ENCODE measurements at places on chromosomes 1 and 21.

DNA sequence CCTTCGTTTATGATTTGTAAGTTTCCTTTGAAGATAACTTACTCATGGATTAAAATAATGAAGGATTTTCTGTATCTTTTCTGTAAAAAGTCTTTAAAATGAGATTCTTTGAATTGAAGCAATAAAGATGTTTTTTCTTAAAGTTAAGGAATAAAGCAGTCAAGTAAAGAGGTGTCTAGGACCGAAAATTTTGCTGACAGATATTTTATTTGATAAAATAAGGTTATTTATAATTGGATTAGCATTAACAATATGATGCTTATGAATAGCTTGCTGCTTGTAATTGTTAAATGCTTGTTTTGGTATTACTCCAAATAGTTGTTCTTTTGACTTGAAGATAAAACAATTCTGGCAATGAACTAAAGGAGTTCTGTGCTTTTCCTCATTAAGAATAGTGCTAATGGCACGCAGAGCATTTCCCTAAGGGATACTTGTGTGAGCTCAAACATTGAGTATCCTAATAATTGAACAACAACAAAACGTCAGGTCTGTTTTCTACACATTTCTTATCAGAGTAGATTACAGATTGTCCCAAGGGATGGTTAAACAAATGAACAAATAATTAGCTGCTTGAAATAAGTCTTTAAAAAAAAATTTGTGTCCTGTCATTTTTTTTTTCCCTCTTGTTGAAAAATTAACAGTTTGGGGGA lies 16.6 kb downstream of the TSNAX start:
- DNase-seq = no peak

GRCh38 chr1:176694713-176695112 lies 231.7 kb downstream of the PAPPA2 start:
- DNase-seq = no peak

DNA sequence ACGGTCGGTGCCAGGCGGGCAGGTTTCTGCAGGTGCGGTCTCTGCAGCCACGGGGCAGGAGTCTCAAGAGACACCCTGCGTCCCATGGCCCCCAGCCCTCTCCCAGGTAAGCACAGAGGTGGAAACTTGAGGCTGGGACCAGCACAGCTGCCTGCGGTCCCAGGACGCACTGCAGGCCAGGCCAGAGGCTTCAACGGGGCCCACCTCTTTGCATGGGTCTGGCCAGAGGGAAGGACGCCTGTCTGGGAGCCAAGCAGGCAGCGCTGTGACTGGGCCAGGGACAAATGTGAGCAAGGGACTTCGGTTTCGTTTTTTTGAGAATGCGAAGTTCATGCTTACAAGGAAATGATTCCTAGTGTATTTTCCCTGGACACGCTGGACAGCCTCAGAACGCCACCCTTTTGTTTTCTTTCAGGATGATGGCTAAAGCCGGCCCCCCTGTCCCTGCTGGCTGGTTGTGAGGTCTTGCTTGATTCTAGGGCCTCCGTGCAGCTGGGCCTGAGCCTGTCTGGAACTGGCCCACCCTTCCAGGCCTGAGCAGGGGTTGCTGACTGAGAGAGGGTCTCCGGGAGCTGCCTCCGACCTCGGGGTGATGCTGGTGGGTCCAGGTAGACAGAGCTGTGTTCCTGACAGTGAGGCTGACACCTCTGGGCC lies 38.3 kb downstream of the MORN1 start:
- DNase-seq = no peak

DNA sequence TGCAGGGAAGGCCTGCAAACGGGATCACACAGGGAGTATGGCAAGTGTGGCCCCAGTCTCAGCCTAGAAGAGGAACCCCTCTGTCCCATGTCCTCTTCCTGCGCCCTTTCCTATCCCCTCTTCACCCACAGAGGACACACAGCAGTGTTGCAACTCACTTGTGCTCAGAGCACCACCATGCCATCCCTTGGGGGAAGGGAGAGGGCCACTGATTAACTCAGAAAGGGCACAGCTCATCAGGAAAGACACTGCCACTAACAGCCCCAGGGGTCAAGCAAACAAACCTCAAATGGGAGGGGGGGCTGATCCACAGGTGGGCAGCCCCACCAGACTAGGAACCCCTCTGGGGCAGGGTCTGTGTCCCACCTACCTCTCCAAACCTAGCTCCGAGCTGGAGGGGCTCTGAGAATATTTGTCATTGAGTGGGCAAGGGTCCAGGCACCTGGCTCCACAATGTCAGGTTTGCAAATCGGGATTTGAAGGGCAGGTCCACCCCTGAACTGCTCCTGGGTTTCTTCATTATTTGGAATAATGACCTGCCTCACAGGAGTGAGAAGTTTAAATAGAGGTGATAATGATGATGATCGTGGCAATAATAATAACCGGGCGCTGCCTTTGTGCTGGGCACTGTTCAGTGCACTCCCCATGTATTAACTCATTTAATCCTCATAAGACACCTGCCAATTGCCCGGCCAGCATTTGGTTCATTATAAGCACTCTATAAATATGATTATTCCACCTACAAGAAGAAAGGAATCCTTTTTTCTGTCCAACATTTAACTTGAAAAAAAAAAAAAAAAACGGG lies 1.0 kb downstream of the ALDH4A1 start:
- no peak for DNase-seq

DNA sequence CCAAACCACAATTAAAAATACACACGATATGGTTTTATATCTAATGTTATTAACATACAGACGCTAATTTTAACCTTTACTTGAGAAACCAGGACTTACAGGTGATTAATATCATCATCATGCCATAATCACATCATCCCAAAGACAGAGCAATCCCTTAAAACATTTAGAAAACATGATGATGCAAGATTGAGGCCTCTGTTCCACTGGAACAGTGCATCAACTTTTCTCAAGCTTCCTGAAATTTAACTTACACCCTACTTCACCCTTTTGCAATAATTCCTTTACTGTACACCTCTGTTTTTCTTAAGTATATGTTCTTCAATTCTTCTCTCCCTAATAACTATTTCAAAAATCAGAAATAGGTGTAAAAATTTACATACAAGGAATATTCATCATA lies 38.1 kb downstream of the KDM5B start:
- no peak for DNase-seq

GRCh38 chr1:43348809-43349593 lies 9.8 kb upstream of the CDC20 start:
- peak; percentile 97 for DNase-seq

- peak; percentile 13 for DNase-seq
Observed at GRCh38 chr1:88655685-88656299, 28.3 kb upstream of the PKN2 start.

GRCh38 chr1:152786077-152786476 lies at the start of gene LCE1E:
Gene LCE1E (plus strand): TSS chr1:152786257. CDS start chr1:152787300, 1,043 bp downstream.
- peak; percentile 39 for DNase-seq

DNA sequence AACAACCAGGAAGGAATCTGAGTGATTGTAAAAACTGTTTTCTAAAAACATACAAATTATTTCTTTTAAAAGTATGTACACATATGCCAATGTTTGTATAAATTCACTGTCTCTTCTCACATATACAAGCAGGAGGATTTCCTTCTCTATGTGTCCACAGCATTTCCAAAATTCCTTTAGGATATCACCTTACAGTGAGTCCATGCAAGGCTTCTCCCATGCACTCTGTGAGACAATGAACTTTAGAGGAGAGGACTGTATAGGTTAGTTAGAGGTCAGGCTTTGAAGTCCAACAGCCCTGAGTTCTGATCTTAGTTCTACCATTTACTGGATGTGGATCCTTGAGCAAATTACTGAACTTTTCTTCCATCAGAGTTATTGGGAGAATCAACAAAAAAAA lies 34.1 kb upstream of the USH2A start:
- no peak for DNase-seq

DNA sequence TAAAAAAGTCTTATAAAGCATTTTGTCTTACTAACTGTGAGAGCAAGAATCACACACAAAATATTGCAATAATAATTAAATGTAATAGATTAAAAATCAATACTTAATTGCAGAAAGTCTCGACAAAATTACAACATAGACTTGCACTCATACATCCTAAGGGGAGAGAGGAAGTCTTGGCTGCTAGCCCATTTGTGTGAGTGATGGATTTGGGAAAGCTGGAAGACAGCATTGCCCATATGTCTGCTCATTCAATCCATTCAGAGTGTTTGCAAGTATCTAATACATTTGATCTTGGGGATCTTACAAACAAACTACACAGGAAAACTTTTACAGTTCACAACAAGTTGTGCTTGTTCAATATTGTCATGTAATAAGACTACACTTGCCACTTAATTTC lies 140.5 kb downstream of the COL11A1 start:
- peak; percentile 25 for DNase-seq

GRCh38 chr1:39753132-39754025 lies 14.7 kb downstream of the PPIE start:
- DNase-seq = no peak

DNA sequence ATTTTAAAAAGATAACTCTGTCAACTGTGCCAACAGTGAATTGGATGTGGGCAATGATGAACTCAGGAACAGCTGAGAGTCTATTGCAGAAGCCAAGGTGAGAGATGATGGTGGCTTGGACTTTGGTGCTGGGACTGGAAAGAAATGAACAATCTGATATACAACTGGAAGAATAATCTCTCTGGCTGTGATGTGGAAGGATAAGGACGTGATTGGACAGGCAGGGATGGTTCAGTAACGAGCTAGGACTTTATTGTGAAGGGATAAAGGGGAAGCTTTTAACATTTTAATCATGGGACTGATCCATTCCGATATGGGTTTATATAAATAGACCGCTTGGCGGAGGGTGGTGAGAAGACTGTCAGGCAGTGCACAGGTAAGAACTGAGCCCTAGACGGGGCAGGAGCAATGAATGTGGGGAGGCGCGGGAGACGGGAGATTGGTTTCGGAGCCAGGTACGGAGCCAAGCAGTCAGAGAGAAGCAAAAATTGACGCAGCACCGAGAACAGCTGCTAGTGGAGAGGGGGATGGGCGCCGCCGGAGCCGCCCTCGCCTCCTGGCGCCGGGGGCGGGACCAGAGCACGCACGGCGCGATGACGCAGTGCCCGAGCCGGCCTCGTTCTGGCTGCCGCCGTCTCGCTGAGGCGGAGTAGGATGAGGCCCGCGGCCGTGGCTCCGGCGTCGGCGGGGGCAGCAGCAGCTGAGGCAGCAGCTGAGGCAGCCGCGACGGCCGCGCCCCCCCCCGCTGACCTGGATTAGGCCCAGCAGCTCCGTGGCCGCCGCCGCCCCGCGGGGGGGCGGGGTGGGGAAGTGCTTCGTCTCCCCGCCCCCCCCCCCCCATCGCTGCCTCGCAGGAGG lies at the start of gene RNF11:
TSS of gene RNF11 (plus strand) at position 601 of the 858 bp plus-strand sequence. CDS start 484 bp downstream, outside the sequence.
- peak; percentile 97 for DNase-seq

DNA sequence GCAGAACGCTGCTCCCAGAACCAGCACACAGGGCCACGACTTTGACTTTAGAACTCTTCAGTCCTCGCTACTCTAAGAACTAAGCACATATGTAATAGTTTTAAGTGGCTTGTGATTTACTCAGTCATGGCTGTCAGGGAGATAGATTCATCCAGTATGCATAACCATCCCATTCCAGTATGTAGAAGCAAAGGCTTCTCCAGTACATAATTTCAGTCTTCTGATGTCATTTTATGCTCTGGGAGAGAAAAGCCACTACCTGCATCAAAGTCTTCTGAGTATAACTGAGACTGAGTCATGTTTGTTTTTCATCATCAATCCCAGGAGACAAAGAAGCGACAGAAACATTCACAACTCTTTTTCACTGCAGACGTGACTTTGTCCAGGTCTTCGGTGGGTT lies 885.7 kb downstream of the PLA2G4A start:
- no peak for DNase-seq

GRCh38 chr1:245116131-245116530 lies 38.7 kb upstream of the KIF26B start:
- no peak for DNase-seq

GRCh38 chr1:85122169-85122568 lies 73.9 kb upstream of the MCOLN3 start:
- DNase-seq = no peak

DNA sequence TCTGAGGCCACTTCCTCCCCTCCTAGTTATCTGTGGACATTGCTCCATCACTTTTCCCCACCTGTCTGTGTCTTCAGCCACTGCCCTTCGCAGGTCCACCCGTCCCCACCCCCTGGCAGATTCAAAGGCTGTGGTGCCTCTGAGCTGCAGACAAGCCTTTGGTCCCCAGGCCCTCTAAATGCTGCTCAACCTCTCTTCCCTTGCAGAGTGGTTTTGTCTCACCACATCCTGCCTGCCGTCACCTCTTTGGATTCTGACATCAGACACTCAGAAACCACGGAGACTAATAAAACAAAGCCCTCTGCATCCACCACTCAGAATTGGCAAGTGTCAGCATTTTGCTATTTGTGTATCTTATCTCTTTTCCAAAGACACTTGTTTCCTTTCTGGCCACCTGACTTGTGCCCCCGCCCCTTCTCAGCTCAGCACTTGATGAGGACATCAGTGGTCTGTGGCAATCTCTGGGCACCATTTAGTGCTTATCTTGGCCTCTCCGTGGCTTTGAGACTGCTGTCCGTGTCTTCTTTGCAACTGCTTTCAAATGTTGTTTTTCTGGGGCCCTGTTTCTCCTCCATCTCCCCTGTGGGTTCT lies 7.7 kb downstream of the CNIH3 start:
- no peak for DNase-seq

DNA sequence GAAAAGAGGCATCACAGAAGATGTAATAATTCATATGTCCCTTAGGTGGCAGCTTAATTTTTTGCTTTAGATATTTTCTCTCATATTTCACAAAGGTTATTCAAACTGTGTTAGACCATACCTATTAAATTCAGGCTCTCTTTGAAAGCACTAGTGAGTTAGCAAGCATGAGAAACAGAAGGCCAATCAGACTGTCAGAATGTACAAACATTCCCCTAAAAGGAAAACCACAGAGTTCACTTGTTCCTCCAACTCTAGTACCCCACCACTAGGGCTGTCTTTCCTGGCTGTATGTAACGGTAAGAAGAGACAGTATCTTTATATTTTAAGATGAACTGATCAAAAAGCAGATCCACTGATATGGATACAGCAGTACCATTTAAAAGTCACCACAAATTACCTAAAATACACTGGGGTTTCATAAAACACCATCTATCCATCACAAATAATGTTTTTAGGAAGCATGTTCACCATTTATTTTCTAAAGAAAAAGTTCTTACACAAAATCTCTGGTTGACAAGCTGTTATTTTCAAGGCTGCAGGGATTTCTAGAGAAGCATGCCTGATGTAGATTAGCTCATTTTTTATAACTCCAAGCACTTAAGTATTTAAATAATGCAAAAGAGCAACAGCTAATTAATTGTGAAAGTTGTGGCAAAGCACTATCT lies 1.8 kb downstream of the ARPC5 start:
- DNase-seq = peak; percentile 30

DNA sequence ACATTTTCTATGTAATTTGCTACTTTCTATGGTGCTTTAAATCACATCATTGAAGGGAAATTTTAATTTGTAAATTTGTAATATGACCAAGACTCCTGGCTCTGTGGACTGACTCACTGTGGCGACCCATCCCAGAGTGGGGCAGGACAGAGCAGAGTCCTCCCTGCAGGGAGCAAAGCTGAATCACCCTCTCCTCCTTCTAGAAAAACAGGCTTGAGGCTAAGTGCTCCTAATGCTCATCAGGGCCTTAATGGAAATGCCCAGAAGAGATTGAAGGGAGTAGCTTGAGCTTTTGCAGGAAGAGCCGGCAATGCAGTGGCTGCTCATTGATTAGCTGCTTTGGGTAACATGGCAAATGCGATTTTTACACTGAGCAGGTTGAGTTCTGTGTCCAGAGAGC lies 16.8 kb downstream of the S100A10 start:
- no peak for DNase-seq
